Stimulated activated memory B cell treated with anti-CD40 and anti-IgM and Interleukin-4, amounts not matched to agents 10 μg/mL and 1 μg/mL and 100 μg/mL, for 72 hours (primary cell): ENCODE measurements at places on chromosomes 5 and 9.

- ATAC-seq = no peak
Observed at GRCh38 chr5:93433422-93433821, 147.6 kb downstream of the NR2F1-AS1 start.

- ATAC-seq = no peak
Observed at GRCh38 chr5:135593141-135593540, 14.3 kb upstream of the CXCL14 start.

DNA sequence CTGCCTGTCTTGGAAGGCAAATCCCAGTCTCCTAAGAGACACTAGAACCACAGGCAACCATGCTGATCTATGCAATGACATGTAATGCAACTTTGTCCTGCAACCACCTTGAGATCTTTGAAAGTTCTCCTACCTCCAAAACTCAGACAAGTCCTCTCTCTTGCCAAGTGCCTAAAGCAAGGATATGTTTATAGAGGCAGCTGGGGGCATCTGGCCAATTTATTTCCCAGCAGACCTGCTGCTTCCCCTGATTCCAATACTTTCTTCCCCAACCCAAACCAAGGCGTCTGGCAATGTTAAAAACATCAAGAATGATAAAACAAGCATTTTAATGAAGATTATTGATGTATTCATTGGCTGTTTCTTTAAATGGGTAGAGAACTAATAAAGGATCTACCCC is 138.4 kb downstream of the DOCK8 start:
- ATAC-seq = no peak

DNA sequence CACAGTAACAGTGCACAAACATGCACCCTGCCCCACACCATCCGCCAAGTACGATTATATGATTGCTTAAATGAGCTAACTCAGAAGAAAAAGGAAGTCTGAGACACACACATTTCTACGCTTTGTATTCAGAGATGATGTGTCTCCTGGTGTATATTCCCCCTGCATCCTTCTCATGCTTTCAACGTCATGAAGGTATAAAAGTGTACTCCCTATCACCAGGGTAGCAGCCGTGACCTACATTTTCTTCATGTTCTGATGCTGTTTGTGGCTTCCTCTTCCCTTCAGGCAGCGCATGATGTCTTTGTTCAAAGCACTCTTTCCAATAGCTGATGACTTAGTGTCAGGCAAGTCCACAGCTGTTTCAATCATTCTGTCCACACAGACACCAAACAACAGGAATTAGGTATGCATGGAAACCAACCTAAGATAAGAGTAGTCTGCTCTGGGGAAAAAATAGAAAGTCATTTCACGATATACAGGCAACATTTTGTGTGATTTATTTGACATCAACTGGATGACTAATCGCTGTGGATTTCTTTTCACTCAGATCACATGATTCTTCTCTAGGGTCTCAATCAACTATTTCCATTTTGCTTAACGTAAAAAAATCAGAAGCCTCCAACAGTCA is 269.4 kb upstream of the PTGER4 start:
- peak; percentile 72 for ATAC-seq

GRCh38 chr9:90201766-90202165 is 440.9 kb downstream of the DIRAS2 start:
- ATAC-seq = no peak

DNA sequence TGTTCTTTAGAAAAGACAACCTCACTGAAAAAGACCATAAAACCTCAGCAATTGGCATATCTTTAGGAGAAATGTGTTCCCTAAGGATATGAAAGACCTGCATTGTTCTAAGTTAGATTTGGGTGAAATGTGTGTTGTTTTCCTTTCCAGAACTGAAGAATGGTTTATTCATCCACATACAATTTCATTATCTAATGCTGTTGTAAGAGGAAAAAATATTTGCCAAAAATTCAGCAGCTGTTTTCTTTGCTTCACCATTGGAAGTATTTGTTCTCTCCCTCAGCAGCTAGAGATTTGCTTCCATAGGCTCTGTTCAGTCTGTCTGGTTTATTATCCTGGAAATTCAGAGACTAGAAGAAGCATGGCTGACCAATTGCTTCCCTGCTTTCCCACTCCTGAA is 150.9 kb downstream of the ISOC1 start:
- no peak for ATAC-seq

- ATAC-seq = no peak
Observed at GRCh38 chr9:118003240-118003639, 299.0 kb downstream of the TLR4 start.

DNA sequence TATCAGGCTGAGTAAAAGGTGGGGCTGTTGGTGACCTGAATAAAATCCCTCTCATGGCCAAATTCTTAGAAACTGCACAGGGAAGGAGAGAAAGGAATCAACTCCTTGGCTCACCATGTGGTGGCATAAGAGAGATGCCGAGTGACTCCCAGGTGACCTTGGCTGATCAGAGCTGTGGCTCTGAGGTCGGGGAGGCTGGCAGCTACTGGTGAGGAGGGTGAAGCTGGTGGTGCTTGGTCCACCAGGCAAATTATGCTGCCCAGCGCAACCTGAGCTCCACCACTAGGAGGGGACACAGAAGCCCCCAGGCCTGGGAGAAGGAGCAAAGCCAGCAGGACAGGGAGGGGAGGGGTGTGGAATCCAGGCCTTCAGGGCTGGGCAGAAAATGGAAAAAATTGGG is 111.2 kb upstream of the IL12B start:
- no peak for ATAC-seq

DNA sequence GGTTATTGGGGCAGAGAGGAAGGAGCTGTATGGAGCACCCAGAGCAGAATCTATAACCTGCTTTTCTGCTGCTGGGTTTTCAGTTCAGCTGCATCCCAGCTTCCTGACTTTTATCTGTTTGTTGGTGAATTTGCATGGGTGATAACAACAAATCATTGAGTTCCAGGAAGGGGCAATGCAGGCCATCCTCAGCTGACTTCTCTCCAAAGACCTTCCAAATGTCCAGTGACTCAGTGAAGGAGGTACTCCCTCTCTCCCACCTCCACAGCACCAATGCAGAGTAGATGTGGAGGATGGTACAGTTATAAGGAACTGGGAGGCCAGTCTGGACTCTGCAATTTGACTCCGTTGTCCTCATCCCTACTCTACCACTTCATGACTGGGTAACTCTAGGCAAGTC is 1.6 kb upstream of the TXN start:
- ATAC-seq = no peak

- no peak for ATAC-seq
Observed at GRCh38 chr5:132641841-132642240, 16.1 kb upstream of the IL13 start.

DNA sequence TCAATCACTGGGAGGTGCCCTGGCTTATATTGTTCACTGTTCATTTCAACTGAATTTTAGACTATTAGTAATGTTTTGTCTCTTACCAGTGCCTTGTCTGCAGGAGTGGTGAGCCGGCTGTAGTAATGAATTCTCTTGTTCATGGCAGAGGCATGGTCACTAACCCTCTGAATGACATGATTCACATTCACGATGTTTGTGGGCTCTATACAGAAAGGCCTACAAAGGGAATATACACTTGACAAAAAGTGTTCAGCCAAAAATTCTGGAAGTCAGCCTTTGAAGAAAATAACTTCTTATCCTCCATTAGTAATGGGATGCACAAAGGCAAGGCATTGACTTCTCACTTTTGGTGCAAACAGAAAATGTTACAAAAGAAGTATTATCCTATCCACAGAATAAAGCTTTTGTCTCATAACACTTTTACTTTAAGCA is 39.6 kb downstream of the SLC38A9 start:
- no peak for ATAC-seq

- no peak for ATAC-seq
Observed at GRCh38 chr5:139342423-139342723, 719 bp downstream of the PAIP2 start.

GRCh38 chr5:91983869-91984268 is 600.8 kb upstream of the ARRDC3 start:
- ATAC-seq = no peak

DNA sequence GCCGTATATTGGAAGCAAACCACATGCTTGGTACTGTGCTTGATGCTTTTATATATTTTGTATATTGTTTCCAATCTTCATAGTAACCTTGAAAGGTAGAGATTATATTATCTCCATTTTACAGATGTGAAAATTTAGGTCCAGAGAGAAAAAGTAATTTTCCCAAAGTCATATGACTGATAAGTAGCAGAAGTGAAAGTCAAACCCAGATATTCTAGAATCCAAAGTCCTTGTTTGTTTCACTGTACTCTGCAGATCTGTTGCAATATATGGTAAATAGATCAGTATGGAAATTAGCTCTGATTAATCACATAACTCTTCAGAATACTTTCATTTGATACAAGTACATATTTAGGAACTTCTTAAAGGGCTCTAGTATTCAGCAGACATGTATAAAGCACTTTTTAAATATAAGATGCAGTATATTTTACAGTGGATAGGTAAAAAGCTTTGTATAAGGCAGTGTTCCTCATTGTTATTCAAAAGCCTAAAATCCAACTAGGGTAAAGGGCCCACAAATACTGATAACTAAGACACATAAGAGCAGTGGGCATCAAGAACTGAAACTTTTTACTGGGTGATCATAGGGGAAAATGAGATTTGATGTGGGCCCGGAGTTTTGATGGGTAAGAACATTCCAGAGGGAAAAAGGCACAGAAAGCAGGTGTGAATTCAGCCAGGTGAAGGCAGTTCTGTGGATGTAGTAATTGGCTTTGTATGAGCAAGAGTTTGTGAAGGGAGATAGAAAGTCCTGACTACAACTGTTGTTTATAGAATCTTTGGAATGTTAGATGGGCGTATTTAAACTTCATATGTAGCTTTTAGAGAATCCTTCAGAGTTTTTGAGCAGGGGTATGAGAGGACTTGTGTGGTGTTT is 25.0 kb downstream of the NDFIP1 start:
- ATAC-seq = no peak

GRCh38 chr9:426264-426663 is 211.6 kb downstream of the DOCK8 start:
- ATAC-seq = no peak

DNA sequence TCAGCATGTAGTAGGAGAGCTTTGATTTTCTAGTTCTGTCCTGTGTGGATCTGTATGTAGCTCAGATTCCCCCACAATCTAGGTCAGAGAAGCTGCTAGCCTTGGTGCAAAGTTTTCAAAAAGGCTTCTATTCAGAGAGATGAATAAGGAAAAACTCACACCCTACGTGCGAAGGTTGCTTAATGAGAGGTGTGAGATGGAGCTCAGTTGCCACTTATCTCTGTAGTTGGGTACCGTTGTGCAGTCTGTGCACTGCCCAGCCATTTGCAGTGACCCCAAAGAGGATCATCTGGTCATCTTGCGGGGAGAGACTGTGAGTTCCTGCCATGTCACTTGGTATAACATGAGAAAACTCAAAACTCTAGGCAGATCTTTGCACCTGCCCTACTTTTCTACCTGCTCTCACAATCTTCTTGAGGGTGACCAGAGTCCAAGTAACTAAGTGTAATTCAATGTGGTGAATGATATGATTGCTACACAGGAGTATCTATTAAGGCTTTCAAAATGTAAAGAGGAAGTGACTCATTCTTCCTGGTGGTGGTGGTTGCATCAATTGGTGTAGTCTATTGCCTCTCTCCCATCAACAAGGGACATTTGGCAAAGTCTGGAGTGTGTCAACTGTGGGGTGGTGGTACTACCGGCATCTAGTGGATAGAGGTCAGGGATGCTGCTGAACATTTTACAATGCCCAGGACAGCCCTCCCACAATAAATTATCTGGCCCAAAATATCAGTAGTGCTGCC is 65.2 kb downstream of the TMC1 start:
- no peak for ATAC-seq

GRCh38 chr9:1939466-1939865 is 75.7 kb upstream of the SMARCA2 start:
- ATAC-seq = peak; percentile 55

- no peak for ATAC-seq
Observed at GRCh38 chr5:38736089-38736488, 109.7 kb upstream of the OSMR start.

DNA sequence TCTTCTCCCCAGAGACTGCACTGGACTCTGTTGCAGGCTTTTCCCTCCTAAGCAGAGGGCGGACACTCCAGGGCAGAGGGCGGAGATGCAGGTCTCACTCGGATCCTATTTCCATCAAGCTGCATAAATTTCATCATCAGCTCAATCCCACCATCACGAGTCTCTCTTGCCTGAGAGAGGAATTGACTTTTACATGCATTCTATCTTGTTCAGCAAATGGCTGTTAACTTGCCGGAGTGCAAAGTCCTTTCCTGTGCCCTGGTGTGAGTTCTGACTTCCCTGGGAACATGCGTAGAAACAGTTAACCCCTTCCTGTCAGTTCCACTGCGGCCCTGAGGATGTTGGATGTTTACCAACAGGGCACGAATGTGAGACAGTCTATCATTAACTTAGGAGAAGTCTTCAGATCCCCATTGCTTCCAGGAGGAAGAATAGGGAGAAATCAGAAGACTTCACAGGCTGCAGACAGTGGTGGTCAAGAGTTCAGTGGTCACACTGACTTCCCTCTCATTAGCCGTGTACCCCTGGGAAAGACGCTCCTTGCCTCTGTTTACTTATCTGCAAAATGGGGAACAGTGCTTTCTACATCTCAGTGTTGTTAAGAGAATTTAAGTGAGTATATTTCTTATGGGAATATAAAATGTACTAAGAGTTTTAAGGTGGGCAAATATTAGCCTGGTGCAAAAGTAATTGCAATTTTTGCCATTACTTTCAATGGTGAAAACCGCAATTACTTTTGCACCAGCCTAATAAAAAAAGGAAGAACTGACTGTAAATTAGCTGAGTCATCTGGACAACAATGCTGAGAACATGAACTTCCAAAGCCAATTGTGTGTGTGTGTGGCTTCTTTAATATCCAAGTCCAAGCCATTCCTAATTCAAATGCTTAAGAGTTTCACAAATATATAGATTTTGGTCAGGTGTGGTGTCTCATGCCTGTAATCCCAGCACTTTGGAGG is 248.0 kb downstream of the DRD1 start:
- no peak for ATAC-seq

DNA sequence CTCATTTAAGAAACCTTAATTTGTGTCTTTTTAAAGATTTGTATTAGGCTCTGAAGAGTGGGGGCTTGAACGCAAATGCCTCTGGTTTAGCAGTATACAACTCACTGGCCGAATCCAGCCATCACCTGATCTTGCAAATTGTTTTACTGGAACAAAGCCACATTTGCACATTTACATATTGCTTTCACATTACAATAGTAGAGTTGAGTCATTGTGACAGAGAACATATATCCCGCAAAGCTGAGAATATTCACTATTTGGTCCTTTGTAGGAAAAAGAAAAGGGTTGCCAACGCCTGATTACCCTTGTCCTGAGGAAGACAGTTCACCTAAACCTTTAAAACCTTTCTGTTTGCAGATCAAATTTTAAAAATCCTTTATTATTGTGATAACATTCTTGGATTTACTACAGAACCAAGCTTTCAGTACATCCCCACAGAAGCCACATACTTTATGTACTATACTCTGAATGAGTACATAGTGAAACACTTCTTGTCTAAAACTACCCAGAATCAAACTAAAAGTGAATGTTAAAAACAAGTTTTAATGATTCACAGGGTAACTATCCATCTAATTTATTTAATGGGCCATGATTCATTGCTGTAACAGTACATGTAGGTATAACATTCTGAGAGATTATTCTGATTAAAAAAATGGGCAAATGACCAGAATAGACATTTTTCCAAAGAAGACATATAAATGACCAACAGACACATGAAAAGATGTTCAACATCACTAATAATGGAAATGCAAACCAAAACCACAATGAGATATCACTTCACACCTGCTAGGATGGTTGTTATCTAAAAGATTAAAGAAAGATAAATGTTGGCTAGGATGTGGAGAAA is 161.0 kb downstream of the SLC25A46 start:
- ATAC-seq = no peak

- ATAC-seq = no peak
Observed at GRCh38 chr5:33244441-33245150, 196.2 kb upstream of the TARS1 start.
